ENCODE measurements at places on chromosomes 1 and 21. TPM values are rescaled to one million over a fixed set of nuclear protein-coding genes. Genes with fewer than 3 reads are reported as not detected.
A peak's percentile ranks its signal among the peaks of the same experiment; 100 is the strongest.

The ELF3 gene
- 327 TPM for total RNA-seq

The DUSP10 gene
- 4.7 TPM for total RNA-seq

The CCDC17 gene
- total RNA-seq: 0.38 TPM

The NCSTN gene
- total RNA-seq: 57.6 TPM

The SOX13 gene
- total RNA-seq: 9.0 TPM

The HTR6 gene
- not detected for total RNA-seq

The CNKSR1 gene
- total RNA-seq: 17.8 TPM

The ATXN7L2 gene
- total RNA-seq: 2.1 TPM

DNA sequence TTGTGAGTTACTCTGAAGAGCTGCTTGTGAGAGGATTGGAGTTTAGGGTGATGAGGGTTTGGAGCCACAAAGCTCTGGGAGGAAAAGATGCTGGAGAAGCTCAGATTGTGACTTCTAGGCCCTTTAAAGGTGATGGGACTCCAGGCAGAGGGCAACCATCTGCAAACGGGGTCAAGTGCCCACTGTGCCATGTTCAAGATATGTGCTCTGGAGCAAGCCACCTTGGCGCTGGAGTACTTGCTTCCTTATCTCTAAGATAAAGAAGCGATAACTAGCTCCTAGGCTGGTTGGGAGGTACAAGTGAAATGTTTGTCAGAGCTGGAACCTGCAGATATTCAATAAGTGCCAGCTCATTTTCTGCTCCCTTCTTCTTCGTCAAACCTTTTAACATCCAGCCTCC is 14.3 kb upstream of the FOXE3 start:
- H3K4me1 ChIP-seq: no peaks in the 10 kb centered on the region
- no peak overlapping the region for H3K4me3 ChIP-seq
- H3K27ac ChIP-seq: no peak overlapping the region
- H3K36me3 ChIP-seq: no peaks in the 10 kb centered on the region

DNA sequence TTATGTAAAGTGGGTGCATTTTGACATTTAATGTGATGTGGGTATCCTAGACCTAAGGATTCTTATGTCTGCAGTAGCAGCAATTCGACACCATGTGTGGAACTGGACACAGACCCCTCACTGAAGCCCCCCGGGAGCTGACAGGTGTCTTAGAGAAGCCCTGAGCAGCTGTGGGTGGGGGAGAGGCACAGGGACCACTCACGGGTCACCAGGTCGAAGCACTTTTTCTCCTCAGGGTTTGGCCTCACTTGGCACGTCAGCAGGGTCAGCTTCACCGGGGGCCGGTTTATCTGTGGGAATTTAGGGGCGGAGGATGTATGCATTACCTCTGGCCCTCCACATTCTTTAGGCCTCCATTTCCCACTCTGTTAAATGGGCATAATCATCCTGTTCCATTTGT is 14.0 kb upstream of the TCEA3 start:
- no peak for DNase-seq
- no peak overlapping the region for H3K27ac ChIP-seq
- no peak overlapping the region for H3K4me3 ChIP-seq
- H3K27me3 ChIP-seq: no peaks in the 10 kb centered on the region

DNA sequence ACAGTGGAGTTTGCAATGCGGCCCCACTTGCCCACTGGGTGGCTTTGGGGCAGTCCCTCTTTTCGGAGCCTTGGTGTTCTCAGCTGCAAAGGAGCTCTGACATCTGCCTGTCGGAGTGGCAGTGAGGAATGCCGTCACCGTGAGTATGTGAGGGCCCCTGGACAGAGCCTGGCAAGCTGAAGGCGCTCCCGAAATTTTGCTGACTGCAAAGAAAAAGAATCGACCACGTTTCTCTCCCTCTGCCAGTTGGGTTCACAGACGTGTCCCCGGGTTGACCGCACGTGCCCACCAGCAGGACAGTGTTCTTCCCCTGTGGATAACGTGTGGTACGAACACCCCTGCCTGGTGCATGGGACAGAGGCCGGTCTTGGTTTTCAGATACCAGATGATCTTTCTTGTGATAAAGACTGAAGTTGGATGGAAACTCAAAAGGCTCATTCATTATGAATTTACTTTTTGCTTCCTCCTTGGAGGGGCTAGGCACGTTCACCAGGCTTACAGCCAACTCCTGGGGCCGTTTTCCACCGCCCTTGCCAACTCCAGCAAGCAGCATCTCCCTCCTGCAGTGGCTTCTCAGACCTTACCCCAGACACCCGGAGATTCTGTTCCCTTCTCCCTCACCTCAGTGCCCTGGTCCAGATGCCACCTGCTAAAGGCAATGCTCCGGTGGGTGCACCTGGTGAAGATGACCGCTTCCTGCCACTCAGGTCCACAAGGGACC is 29.7 kb downstream of the ECE1 start:
- no peak for DNase-seq
- H3K27ac ChIP-seq: peak overlapping the region; percentile 89
- H3K4me1 ChIP-seq: peaks cover 92% of the 10 kb centered on the region
- no peak overlapping the region for H3K4me3 ChIP-seq

GRCh38 chr1:108551137-108551862 is 8.6 kb upstream of the EEIG2 start:
- H3K36me3 ChIP-seq: no peaks in the 10 kb centered on the region
- H3K4me3 ChIP-seq: no peak overlapping the region
- H3K27me3 ChIP-seq: no peaks in the 10 kb centered on the region
- H3K27ac ChIP-seq: no peak overlapping the region

DNA sequence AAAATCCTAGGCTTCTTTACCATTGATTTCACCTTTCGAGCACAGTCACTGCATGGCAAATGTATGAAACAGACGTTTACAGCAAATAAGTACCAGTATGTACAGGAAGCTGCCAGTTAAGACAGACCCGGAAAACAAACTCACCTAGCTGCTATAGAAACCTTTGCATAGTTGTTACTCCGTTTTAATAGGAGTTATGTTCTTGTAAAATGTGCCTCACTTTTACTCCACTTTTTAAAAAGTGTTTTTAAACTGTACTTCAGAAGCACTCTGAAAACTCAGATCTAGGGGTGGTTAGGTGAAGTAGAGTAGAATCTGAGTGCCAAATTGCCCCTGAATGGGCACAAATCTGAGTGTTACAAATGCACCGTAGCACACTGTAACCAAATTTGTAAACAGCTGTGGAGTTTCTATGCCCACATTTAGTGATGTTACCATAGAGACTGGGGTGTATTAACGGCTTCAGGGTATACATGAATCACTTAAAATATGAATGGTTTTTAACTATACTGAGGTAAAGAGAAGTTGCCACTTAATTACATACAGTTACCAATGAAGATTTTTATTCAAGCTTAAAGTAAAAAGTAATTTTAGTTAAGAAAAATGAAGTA is 30.7 kb downstream of the CNIH4 start:
- H3K4me1 ChIP-seq: no peaks in the 10 kb centered on the region
- peaks cover 7% of the 10 kb centered on the region for H3K36me3 ChIP-seq
- H3K27me3 ChIP-seq: no peaks in the 10 kb centered on the region
- no peak for DNase-seq

GRCh38 chr21:17931080-17931479 is 111.9 kb upstream of the C21orf91 start:
- no peak overlapping the region for H3K4me3 ChIP-seq
- no peak for DNase-seq
- H3K4me1 ChIP-seq: no peaks in the 10 kb centered on the region
- no peaks in the 10 kb centered on the region for H3K36me3 ChIP-seq

- H3K27me3 ChIP-seq: no peaks in the 10 kb centered on the region
- no peak for DNase-seq
- no peak overlapping the region for H3K27ac ChIP-seq
- H3K36me3 ChIP-seq: no peaks in the 10 kb centered on the region
- no peak overlapping the region for H3K4me3 ChIP-seq
Measured at GRCh38 chr1:82387012-82387366, 586.3 kb downstream of the ADGRL2 start.

Measured in esophagus squamous epithelium (tissue), 5 donors.